ENCODE measurements at places on chromosomes 5 and 9.

- H3K27me3 ChIP-seq: no peaks in the 10 kb centered on the region
- H3K4me3 ChIP-seq: no peak overlapping the region
- DNase-seq: no peak
- peak overlapping the region; percentile 61 for H3K27ac ChIP-seq
Measured at GRCh38 chr5:146041180-146041789, 64.1 kb downstream of the PLAC8L1 start.

DNA sequence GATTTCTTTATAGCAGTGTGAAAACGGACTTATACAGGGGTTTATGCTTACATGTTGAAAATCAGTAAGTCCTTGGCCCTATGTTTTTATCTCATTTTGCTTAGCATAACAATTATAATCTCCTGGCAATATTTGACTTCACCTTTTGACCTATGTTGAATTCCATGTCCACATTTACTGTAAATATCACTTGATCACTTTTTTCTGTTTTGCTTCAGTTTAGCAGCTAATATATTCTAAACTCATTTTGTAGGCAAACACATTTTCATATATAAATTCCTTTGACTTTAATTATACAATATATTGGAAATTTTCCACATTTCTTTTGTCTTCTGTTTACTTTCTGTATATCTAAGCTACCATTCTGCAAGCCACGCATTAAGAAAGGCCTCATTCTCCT lies 674.0 kb downstream of the MAT2B start:
- no peaks in the 10 kb centered on the region for H3K36me3 ChIP-seq
- H3K4me3 ChIP-seq: no peak overlapping the region
- H3K4me1 ChIP-seq: no peaks in the 10 kb centered on the region
- no peak for DNase-seq

DNA sequence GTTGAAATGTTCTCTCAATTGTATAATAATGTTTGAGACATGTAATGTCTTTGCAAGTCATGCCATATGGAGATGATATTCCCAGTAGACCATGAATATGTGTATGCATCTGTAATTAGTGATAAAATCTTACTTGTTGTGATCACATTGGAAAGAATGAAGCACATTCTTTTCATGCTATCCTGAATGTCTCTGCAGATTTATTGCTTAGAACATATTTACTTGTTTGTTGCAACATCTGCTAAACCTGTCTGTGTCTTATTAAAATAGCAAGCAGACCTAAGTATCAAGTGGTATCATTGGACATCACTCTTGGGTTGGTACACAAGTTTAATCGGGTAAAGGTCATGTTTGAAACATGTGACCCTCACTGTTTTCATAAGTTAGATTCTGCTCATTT lies 265.5 kb upstream of the CD180 start:
- no peaks in the 10 kb centered on the region for H3K36me3 ChIP-seq
- H3K27me3 ChIP-seq: no peaks in the 10 kb centered on the region
- no peak overlapping the region for H3K27ac ChIP-seq
- H3K4me3 ChIP-seq: no peak overlapping the region
- no peak for DNase-seq

- no peak overlapping the region for H3K27ac ChIP-seq
- DNase-seq: no peak
- no peaks in the 10 kb centered on the region for H3K36me3 ChIP-seq
Measured at GRCh38 chr5:127988146-127988760, 95.3 kb upstream of the SLC12A2 start.

DNA sequence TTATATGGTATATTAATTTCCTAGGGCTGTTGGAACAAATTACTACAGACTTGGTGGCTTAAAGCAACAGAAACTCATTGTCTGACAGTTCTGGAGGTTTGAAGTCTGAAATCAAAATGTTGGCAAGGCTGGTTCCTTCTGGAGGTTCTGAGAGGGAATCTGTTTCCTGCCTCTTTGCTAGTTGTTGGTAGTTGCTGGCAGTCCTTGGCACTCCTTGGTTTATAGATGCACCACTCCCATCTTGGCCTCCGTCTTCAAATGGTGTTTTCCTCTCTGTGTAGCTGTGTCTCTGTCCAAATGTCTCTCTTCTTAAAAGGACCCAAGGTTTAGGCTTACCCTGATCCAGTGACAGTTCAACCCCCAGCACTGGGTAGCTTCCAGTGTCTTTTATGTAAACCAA lies 17.5 kb downstream of the MELK start:
- no peaks in the 10 kb centered on the region for H3K4me1 ChIP-seq
- H3K27me3 ChIP-seq: no peaks in the 10 kb centered on the region
- DNase-seq: peak; percentile 27
- H3K36me3 ChIP-seq: no peaks in the 10 kb centered on the region
- no peak overlapping the region for H3K4me3 ChIP-seq
- peak overlapping the region; percentile 50 for H3K27ac ChIP-seq

DNA sequence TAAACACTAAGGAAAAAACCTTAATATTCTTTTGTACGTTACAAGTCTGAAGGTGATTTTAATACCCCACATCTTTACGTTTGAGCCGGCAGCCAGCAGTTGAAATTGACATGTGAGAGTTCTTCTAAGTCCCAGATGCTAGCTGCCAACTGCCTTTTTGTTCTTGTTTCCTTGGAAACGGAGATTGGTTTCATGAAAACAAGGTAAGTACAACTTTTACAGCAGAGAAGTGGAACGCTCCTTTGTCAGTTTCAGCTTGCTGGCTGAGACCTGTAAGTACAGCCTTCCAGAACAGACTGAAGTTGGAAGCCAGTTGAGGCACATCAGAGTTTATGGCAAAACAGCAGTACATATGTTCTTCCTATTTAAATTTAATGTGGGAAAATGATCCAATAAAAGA lies 1018.4 kb upstream of the ARRDC3 start:
- H3K36me3 ChIP-seq: no peaks in the 10 kb centered on the region
- no peaks in the 10 kb centered on the region for H3K4me1 ChIP-seq
- H3K27ac ChIP-seq: no peak overlapping the region
- H3K4me3 ChIP-seq: no peak overlapping the region
- H3K27me3 ChIP-seq: no peaks in the 10 kb centered on the region

GRCh38 chr9:92952906-92953610 lies 5.7 kb downstream of the FGD3 start:
- H3K36me3 ChIP-seq: no peaks in the 10 kb centered on the region
- peaks cover 15% of the 10 kb centered on the region for H3K27me3 ChIP-seq
- DNase-seq: no peak
- H3K4me3 ChIP-seq: no peak overlapping the region
- peak overlapping the region; percentile 45 for H3K27ac ChIP-seq
- H3K4me1 ChIP-seq: peaks cover 22% of the 10 kb centered on the region

DNA sequence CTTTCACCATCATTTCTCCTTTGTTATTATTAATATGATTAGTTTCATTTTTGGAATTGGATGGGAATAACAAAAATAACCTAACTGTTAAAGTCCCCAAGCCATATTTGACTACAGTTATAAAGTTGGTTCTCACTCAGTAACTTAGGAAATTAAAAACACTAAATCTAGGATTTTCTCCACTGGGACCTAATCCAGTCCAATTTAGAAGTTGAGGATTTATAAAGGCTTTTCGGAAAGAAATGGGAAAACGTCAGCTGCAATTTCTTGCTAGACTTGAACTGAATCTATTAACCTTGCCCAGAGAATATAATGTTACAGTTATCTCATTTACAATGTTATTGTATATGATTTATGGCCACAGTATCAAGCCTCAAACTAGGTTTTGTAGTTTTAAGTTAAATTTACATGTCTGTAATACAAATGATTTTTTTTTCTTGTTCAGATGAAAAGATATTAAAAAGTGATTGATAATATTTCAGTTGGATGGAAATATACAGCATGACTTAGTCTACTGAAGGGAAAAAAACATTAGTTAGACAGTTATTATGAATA lies 524.3 kb upstream of the GRAMD2B start:
- H3K4me3 ChIP-seq: no peak overlapping the region
- H3K4me1 ChIP-seq: no peaks in the 10 kb centered on the region
- H3K27ac ChIP-seq: no peak overlapping the region
- no peaks in the 10 kb centered on the region for H3K27me3 ChIP-seq

DNA sequence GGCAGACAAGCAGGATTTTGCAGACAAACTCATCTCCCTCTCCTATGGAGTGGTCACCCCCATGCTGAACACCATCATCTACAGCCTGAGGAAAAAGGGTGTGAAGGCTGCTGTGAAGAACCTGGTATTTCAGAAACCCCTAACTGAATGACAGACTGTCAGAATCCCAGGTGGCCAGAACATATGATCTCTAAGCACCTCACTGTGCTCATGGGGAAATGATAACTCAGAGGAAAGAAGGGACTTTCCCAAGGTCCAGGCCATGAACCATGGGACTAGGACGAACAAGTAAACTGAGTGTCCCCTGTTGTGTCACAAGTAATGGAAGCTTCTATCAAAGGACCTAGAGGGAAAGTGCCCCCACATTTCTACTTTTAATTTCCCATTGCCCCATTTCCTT lies 14.7 kb upstream of the RECK start:
- H3K36me3 ChIP-seq: no peaks in the 10 kb centered on the region
- no peak overlapping the region for H3K27ac ChIP-seq
- H3K4me1 ChIP-seq: no peaks in the 10 kb centered on the region
- DNase-seq: no peak
- H3K27me3 ChIP-seq: no peaks in the 10 kb centered on the region
- H3K4me3 ChIP-seq: no peak overlapping the region

All from transverse colon (tissue), 4 donors.